ENCODE measurements at places on chromosomes 1 and 21. TPM values are rescaled to one million over a fixed set of nuclear protein-coding genes. Genes with fewer than 3 reads are reported as not detected.

Gene RCAN3
- 9.9 TPM for total RNA-seq

Gene CTH
- 4.4 TPM for total RNA-seq

Gene FCRL3
- not detected for total RNA-seq

Gene ZSWIM5
- 1.3 TPM for total RNA-seq

Gene HLX
- total RNA-seq = 2.6 TPM

Gene PDC
- total RNA-seq = not detected

Gene KRTAP19-1
- not detected for total RNA-seq

Gene TMPRSS3
- total RNA-seq = not detected

Data from smooth muscle cell of trachea (primary cell).